ENCODE measurements at places on chromosomes 13 and 19. TPM values are rescaled to one million over a fixed set of nuclear protein-coding genes. Genes with fewer than 3 reads are reported as not detected.

- H3K27me3 ChIP-seq, result no peaks in the 10 kb centered on the region
- H3K4me3 ChIP-seq, result no peak overlapping the region
- no peak for DNase-seq
- H3K4me1 ChIP-seq, result no peaks in the 10 kb centered on the region
These were observed 1419.4 kb upstream of the SLC10A2 start for GRCh38 chr13:104485571-104485970.

GRCh38 chr13:51520524-51520923 is 63.7 kb upstream of the WDFY2 start:
- no peaks in the 10 kb centered on the region for H3K27me3 ChIP-seq
- peaks cover 9% of the 10 kb centered on the region for H3K4me1 ChIP-seq
- no peak overlapping the region for H3K27ac ChIP-seq
- no peak for DNase-seq
- no peaks in the 10 kb centered on the region for H3K36me3 ChIP-seq
- H3K4me3 ChIP-seq, result no peak overlapping the region

Gene STOML3
- not detected for total RNA-seq

Gene BCKDHA
- total RNA-seq, result 15.0 TPM

DNA sequence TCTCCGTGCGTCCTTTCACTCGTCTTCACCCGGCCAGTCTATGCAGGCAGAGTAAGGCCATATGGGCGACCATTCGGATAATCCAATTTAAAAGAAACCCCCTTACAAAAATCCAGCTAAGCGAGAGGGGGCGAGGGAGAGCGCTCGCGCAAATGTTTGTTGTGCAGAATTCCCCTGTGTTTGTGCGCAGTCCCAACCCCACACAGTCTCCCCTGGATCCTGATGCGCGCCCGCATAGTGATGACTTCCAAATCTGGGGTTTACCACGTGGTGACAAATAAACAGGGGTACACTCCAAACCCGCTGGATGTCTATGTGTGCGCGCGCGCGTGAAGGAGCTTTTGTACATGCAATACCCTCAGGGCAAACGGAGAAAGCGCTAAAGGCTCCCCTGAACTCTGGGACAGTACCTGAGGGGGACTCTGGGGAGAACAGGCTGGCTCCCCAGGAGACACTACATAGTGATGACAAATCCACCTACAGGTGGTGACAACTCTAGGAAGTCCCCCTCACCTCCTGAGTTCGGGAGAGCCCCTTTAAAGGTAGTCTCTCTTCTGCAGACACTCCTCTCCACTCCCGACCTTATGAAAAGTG is 8.5 kb downstream of the SOX21 start:
- peaks cover 99% of the 10 kb centered on the region for H3K27me3 ChIP-seq
- no peak overlapping the region for H3K27ac ChIP-seq
- H3K36me3 ChIP-seq, result no peaks in the 10 kb centered on the region
- DNase-seq, result no peak

GRCh38 chr19:58317476-58318072 is 9.2 kb upstream of the ZSCAN22 start:
- no peaks in the 10 kb centered on the region for H3K4me1 ChIP-seq
- peaks cover 32% of the 10 kb centered on the region for H3K36me3 ChIP-seq
- no peak for DNase-seq
- H3K27me3 ChIP-seq, result no peaks in the 10 kb centered on the region
- H3K4me3 ChIP-seq, result no peak overlapping the region

Gene KLK13
- not detected for total RNA-seq

Gene CEACAM16
- total RNA-seq, result not detected

Gene ZNF790
- total RNA-seq, result 5.7 TPM

DNA sequence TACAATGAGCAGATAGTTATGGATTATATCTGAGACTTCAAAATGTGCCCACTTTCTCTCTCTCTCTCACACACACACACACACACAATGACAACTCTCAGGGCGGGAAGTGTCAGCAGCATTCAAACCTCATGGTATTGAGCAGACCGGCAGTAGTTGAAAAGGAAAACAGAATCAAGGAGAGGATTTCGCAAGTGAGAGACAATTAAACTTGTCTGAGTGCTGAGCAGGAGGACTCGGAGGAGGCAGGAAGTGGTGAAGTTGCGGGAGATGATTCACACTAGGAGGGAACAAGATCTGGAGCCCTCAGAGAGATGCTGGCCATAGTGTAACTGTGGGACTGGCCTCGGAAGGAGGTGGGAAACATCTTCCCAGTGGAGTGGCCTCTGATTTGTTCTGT is 353.1 kb downstream of the EFNB2 start:
- no peak overlapping the region for H3K27ac ChIP-seq
- no peaks in the 10 kb centered on the region for H3K27me3 ChIP-seq
- H3K4me1 ChIP-seq, result no peaks in the 10 kb centered on the region
- no peak overlapping the region for H3K4me3 ChIP-seq
- no peaks in the 10 kb centered on the region for H3K36me3 ChIP-seq

- H3K4me1 ChIP-seq, result no peaks in the 10 kb centered on the region
- no peaks in the 10 kb centered on the region for H3K36me3 ChIP-seq
- H3K27ac ChIP-seq, result no peak overlapping the region
- DNase-seq, result no peak
- no peak overlapping the region for H3K4me3 ChIP-seq
- no peaks in the 10 kb centered on the region for H3K27me3 ChIP-seq
These were observed 140.9 kb upstream of the UBL3 start for GRCh38 chr13:29991343-29991742.

GRCh38 chr19:32234663-32235217 is 110.7 kb upstream of the ZNF507 start:
- H3K4me1 ChIP-seq, result no peaks in the 10 kb centered on the region
- H3K27me3 ChIP-seq, result peaks cover 23% of the 10 kb centered on the region
- DNase-seq, result no peak
- no peaks in the 10 kb centered on the region for H3K36me3 ChIP-seq
- H3K27ac ChIP-seq, result no peak overlapping the region

- peaks cover 27% of the 10 kb centered on the region for H3K36me3 ChIP-seq
- H3K4me3 ChIP-seq, result no peak overlapping the region
- DNase-seq, result no peak
- H3K4me1 ChIP-seq, result peaks cover 7% of the 10 kb centered on the region
- H3K27ac ChIP-seq, result no peak overlapping the region
- H3K27me3 ChIP-seq, result no peaks in the 10 kb centered on the region
These were observed 1.2 kb downstream of the YJEFN3 start for GRCh38 chr19:19529783-19530422.

- peaks cover 22% of the 10 kb centered on the region for H3K36me3 ChIP-seq
- H3K27me3 ChIP-seq, result no peaks in the 10 kb centered on the region
- peak overlapping the region; percentile 65 for H3K27ac ChIP-seq
- H3K4me1 ChIP-seq, result peaks cover 35% of the 10 kb centered on the region
These were observed 10.0 kb downstream of the ARHGAP45 start for GRCh38 chr19:1076951-1077350.

Gene FFAR3
- total RNA-seq, result not detected

DNA sequence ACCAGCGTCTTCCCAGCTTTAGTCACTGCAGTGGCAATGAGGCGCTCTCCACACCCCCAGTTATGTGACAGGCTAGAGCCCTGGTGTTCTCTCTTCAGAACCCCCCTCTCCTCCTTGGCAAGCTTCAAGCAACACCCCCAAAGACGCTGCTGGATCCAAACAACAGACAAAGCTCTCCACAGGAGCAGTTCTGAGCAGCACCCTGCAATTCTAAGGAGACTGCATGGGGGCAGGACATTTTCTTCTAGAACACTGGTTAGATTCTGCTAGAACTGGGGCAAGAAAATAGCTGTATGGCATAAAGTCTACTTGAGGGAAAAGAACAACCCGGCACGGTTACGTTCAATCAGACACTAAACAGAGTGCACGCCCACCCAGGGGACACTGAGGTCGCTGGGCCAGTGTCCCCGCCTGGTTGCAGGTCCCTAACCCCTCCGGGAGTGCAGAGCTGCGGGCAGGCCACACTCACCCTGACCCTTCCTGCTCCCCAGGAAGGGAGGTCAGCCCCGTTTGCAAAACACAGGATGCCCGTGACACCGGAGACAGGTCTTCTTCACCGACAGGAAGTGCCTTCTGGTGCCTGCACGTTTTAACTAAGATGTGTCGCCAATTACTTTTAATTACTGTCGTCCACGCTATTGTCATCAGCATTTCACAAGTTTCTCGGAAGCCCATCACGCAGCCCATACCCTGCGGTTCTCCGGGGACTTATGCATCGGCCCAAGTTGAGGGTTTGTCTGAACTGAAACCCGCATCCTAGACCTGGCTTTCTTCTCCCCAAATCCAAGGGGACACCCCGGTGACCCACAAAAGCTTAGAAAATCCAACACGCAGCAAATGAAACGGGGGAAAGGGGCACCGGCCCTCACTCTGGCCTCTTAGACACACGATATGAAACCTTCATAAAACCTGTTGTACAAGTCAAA is 943 bp downstream of the GJB6 start:
- DNase-seq, result no peak
- H3K4me3 ChIP-seq, result peak overlapping the region; percentile 31
- H3K27me3 ChIP-seq, result peaks cover 47% of the 10 kb centered on the region

Gene PCSK4
- 4.3 TPM for total RNA-seq

- no peaks in the 10 kb centered on the region for H3K36me3 ChIP-seq
- H3K4me1 ChIP-seq, result peaks cover 47% of the 10 kb centered on the region
- H3K4me3 ChIP-seq, result no peak overlapping the region
- no peak for DNase-seq
These were observed 69.6 kb downstream of the ARHGEF7 start for GRCh38 chr13:111184458-111185401.

GRCh38 chr13:110114316-110114715 is 192.6 kb downstream of the COL4A1 start:
- H3K27me3 ChIP-seq, result peaks cover 23% of the 10 kb centered on the region
- H3K4me1 ChIP-seq, result peaks cover 3% of the 10 kb centered on the region
- no peak for DNase-seq
- H3K4me3 ChIP-seq, result no peak overlapping the region
- no peak overlapping the region for H3K27ac ChIP-seq

DNA sequence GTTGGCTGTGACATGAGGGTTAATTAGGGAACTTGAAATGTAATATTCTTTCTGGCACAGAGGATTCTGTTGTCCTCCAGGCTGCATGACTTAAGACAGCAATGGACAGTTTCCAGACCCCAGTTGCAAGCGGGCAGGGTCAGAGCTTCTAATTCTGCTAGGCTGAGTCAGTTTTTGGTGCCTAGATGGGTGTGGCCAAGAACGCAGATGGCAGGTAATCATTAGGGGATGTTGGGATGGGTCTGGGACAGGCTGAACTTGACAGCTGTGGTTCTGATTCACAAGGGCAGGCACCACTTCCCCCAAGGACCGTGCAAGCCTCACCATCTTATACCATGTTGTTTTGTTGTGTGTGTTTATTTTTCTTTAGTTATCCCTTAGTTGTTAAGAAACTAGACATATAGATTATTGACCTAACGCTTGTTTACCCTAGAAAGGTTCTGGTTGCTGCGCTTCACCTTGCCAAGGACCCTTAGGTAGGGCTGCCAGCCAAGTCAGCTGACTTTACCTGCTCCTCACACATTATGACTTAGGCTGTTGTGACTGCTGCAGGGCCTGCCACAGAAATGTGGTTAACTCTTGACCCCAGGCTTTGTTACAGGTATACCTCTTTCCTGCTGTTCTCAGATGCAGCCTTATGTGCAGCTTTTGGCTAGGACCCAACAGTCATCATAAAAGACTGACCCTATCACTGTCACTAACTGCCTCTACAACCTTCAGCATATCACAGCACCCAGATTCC is 117.7 kb upstream of the KLF12 start:
- H3K27ac ChIP-seq, result no peak overlapping the region
- H3K4me3 ChIP-seq, result no peak overlapping the region
- no peak for DNase-seq

Gene NPAS1
- total RNA-seq, result 1.3 TPM

Gene URAD
- total RNA-seq, result not detected

Gene DLEU7
- 1.6 TPM for total RNA-seq

GRCh38 chr19:30068528-30069395 is 126.7 kb downstream of the URI1 start:
- H3K4me3 ChIP-seq, result no peak overlapping the region
- H3K27ac ChIP-seq, result no peak overlapping the region
- no peak for DNase-seq
- peaks cover 5% of the 10 kb centered on the region for H3K27me3 ChIP-seq
- no peaks in the 10 kb centered on the region for H3K4me1 ChIP-seq

GRCh38 chr13:88736026-88736425 is 1064.9 kb downstream of the SLITRK5 start:
- H3K27me3 ChIP-seq, result no peaks in the 10 kb centered on the region
- H3K4me3 ChIP-seq, result no peak overlapping the region
- no peak overlapping the region for H3K27ac ChIP-seq
- no peaks in the 10 kb centered on the region for H3K36me3 ChIP-seq
- no peaks in the 10 kb centered on the region for H3K4me1 ChIP-seq

DNA sequence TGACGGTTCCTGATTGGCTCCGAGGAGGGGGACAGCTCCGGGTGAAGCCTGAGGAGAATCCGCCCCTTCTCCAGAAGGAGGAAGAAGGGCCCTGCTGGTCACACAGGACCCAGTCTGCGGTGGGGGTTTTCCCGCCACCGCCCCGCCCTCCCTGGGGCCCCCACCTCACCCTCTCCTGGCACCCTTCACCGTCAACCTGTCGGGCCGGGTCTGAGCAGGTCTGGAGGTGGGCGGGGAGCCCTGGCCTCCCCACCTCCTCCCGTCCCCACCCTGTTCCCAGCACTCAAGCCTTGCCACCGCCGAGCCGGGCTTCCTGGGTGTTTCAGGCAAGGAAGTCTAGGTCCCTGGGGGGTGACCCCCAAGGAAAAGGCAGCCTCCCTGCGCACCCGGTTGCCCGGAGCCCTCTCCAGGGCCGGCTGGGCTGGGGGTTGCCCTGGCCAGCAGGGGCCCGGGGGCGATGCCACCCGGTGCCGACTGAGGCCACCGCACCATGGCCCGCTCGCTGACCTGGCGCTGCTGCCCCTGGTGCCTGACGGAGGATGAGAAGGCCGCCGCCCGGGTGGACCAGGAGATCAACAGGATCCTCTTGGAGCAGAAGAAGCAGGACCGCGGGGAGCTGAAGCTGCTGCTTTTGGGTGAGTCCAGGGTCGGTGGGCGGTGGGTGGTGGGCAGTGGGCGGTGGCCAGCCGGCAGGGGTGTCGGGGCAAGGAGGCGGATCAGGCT is at the start of gene GNA15:
GNA15 (plus strand) TSS at position 73 of the 723 bp plus-strand sequence; CDS start at position 491, 418 bp downstream.
- peaks cover 13% of the 10 kb centered on the region for H3K4me1 ChIP-seq
- H3K36me3 ChIP-seq, result no peaks in the 10 kb centered on the region
- DNase-seq, result peak; percentile 86
- H3K27ac ChIP-seq, result peak within 1 kb of the TSS; percentile 81
- peak within 1 kb of the TSS; percentile 58 for H3K4me3 ChIP-seq

- no peak overlapping the region for H3K4me3 ChIP-seq
- no peak overlapping the region for H3K27ac ChIP-seq
- DNase-seq, result no peak
These were observed 61.4 kb downstream of the RNASEH2B start for GRCh38 chr13:50970956-50971355.

- no peak overlapping the region for H3K27ac ChIP-seq
- no peak for DNase-seq
- H3K36me3 ChIP-seq, result no peaks in the 10 kb centered on the region
- H3K4me1 ChIP-seq, result peaks cover 66% of the 10 kb centered on the region
- H3K4me3 ChIP-seq, result no peak overlapping the region
These were observed 47.3 kb downstream of the NFIX start for GRCh38 chr19:13042443-13043130.
